Calu3 (cell line): ENCODE measurements at places on chromosomes 4 and X.
A peak's percentile ranks its signal among the peaks of the same experiment; 100 is the strongest.

DNA sequence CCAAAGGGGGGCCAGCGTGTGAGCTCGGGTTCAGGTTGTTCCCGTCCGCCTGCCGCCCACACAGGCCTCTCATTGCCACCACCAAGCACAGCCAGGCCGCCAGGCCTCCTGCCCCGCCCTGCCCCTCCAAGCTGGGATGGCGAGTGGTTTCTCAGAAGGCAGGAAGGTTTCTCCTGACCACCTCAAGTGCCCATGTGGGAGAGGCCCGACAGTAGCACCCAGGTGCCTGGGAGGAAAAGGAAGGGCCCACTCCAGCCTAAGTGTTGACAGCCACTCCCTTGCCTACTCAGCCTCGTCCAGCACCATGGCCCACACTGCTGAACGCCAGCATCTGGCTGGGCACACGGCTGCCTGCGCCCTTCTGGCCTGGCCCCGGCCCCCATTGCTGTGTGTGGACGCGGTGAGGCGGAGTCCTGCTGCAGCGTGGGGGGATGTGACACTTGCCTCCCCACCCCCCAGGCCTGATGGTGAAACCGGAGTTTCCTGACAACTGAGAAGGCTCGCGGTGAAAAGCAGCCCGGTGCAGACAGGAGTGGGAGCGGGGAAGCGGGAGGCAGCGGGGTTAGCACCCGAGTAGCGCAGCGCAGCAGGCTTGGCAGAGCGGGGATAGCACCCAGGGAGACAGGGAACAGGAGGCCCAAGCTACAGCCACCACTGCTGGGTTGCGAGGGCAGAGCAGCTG lies 19.2 kb downstream of the FLNA start:
- no peak for DNase-seq

DNA sequence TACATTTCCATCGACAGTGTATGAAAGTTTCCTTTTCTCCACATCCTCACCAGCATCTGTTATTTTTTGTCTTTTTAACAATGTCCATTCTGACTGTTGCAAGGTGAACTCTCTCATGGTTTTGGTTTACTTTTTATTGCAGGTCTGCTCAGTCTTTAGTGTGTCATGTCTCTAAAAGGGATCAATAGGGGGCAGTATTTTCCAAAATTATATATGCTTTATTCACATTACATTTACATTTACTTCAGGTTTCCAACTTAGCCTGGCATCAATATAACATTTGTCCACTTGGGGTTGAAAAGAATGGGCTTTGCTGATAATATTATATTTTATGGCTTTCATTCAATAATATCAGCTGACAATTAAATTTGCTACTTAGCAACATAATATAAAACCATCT lies 265.0 kb upstream of the SLITRK2 start:
- DNase-seq: no peak

GRCh38 chr4:88240297-88240714 lies 44.1 kb downstream of the PPM1K start:
- DNase-seq: no peak

GRCh38 chrX:30613721-30614120 lies 36.2 kb upstream of the TASL start:
- DNase-seq: no peak

DNA sequence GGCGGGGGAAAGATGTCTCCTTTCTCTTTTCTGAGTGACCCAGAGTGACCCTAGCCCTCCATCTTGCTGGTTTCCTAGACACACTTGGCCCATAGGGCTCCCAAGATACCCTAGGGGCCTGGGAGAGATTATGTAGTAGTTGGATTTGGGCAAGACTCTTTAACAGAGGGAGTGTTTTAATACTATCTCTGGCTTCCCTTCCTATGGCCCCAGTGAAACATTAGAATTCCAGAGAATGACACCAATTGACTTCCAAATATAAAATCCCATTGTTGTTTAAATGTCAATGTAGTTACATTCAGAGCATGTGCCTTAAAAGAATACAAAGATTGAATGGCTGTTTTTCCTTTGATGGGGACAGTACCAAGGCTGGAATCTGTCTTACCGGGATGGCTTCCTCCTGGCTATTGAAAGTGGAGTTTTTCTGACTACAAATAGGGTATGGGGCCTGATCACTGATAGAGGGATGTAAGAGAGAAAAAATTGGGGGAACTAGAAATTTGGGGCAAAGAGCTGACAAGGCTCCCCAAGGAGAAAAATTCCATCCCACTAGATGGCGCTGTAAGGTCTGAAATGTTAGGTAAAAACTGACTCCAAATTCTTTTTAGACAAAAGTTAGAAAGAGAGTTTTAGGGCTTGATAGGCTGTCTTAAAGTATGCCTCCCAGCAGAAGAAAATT lies 10.7 kb downstream of the TENT5D start:
- no peak for DNase-seq

DNA sequence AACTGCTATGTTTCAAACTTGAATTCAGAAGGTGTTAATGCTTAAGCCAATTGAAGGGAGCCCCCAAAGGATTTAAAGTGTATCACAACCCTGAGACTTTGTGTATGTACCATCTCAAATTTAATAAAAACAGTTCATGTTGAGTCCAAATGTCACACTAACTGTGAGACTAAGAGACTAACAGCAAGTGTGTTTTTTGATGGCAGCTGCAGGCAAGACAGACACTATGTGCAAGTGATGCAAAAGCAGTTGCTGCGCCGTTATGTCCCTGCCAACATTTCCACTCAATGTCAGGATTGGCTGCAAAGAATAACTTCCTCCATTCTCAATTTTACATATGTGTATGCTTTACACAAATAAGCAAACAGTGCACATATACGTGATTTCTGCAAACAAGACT lies 594.6 kb downstream of the IL15 start:
- DNase-seq: no peak

DNA sequence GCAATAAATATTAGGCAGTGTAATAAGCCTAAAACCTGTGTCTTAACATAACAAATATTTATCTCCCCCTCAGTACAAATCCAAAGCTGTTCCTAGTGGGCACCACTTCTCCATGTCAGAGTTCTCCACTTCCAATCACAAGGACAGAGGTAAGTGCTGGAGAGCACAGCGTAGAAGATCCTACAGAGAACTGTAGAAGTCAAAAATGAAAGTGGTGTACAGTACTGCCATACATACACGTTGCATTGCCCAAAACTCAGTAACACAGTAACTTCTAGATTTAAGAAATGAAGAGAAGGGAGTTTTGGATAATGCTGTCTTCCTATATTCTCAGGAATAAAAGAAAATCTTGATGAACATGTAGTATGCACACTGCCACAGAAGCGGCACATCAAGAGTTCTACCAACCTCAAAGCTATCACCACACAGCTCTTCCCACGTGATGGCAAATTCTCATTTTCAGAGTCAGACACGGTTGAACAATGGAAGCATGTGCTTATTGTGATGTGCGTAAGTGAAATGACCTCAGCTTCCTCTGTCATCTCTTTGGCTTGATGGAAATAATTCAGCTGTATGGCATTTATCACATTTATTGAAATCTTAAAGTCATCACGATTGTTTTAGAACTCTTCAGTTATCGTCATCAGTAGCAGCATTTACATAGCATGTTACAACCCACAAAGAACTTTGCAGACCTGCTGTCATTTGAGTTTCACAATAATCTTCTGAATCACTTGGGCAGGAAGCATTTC lies 27.1 kb upstream of the SPANXN4 start:
- no peak for DNase-seq

DNA sequence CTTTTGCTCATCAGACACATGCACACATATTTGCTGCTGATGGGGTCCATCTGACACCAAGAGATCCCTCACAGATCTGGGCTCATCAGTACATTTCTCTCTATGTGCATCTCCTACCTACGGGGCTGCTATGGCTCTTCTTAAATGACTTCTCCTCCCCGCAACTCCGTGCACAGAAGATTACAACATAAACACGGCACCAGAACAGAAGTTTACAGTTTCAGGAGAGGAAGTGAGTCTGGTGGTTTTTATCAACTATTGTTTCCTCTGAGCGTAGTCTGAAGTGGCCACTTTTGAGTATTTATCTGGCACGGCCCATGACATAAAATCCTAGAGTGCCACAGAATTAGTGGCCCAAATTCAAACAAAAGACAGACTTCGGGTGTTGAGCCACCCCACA lies 263.8 kb downstream of the PRDM5 start:
- no peak for DNase-seq

- no peak for DNase-seq
Measured at GRCh38 chr4:75878246-75878756, 24.0 kb downstream of the PPEF2 start.

DNA sequence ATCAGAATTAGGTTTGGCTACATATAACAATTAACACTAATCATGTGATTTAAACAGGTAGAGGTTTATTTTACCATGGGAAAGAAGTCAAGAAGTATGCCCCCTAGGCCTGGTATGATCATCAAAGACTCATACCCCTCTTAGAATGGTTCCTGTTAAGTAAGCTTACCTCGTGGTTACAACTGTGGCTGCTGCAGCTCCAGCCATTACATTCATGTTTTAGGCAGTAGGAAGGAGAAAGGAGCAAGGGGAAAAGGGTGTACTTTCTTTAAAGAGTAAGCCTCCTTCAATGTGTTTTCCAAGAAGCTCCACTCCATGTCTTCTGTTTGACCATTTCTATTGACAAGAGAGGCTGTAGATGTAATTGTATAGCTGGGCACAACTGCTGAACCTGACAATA lies 94.9 kb upstream of the GATB start:
- DNase-seq: no peak

GRCh38 chr4:186727169-186727976 lies 3.7 kb upstream of the FAT1 start:
- DNase-seq: no peak

- no peak for DNase-seq
Measured at GRCh38 chrX:42241421-42241820, 318.1 kb upstream of the CASK start.

- DNase-seq: no peak
Measured at GRCh38 chr4:3724319-3725231, 41.6 kb upstream of the ADRA2C start.

GRCh38 chr4:2252530-2253091 lies 9.3 kb downstream of the MXD4 start:
- no peak for DNase-seq

- no peak for DNase-seq
Measured at GRCh38 chr4:8560265-8561047, 19.7 kb upstream of the GPR78 start.

GRCh38 chrX:82692991-82693390 lies 815.1 kb upstream of the POU3F4 start:
- DNase-seq: no peak

DNA sequence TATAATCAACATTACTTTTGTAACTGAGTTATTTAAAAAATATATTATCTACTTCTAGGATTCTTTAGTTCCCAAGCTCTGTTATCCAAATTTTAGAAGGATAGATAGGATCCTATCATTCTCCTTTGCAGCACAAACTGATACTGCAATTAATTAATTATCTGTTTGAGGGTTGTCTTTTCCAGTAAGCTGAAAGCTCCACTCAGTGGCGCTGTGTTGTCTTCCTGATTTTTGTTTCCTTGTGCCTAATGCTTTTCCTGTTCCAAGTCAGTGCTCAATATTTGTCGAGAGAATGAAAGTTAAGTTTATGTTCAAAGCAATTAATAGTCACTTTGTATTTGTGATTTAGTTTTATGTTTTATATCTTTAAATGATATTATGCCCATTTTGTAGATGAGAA lies 107.4 kb upstream of the ANK2 start:
- no peak for DNase-seq

DNA sequence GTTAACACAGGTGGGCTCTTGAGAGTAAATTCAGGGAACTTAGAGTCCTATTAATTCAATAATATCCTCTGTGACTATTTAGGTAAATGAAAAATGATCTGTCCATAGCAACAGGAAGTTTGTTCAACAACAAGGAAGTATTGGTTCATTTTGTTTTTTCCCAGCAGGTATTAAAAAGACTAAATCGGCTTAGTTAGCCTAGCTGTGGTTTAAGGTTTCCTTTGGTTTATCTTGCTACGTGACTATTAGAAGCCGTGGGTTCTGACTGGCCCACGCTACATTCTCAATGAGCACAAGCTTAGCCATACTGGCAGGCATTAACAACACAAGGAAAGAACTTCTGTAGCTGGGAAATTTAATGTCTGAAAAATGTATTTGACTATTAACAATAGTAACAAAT lies 168.8 kb upstream of the HS3ST1 start:
- DNase-seq: peak; percentile 26

- DNase-seq: no peak
Measured at GRCh38 chr4:133149932-133150471, 908 bp downstream of the PCDH10 start.

GRCh38 chr4:23768541-23768940 lies 121.3 kb downstream of the PPARGC1A start:
- DNase-seq: no peak

- no peak for DNase-seq
Measured at GRCh38 chr4:100936661-100937375, 410.5 kb downstream of the PPP3CA start.

GRCh38 chrX:152343306-152343705 lies 107.8 kb downstream of the GABRA3 start:
- DNase-seq: no peak

DNA sequence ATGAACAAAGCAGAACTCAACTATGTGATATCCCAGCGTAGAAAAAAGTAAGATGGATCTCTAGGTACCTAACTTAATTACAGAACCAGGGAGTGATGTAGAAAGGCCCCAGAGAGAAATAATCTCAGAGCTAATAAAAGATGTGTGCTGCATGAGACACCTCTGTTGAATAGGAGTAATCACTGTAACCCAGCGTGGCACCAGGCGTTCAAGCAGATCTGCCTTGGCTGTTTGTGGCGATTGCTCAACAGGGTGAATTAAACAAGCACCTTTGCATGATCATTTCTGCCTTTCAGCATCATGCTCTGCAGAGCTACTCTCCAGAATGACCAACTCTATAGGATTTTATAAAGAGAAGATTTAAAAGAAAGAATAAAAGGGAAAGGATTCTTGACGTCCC lies 81.7 kb upstream of the KCNIP4 start:
- DNase-seq: no peak

DNA sequence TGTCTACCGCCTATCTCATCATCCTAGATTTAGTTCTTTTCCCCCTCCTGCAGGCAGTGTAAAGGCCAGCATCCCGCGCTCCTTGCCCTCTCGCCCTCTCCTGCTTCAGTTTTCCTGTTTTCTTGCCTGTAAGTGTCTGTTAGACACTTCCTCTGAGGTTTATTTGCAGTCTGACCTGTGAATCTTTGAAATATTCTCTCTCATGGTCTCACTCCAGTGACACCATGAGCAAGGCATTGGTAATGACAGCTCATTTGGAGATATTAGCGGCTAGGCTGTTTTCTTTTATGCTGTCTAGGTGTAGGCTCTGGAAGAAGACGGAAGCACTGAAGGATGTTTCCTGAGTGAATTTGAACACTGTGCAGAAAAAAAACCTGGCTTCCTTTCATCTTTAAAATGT lies 179.6 kb downstream of the KDR start:
- no peak for DNase-seq

DNA sequence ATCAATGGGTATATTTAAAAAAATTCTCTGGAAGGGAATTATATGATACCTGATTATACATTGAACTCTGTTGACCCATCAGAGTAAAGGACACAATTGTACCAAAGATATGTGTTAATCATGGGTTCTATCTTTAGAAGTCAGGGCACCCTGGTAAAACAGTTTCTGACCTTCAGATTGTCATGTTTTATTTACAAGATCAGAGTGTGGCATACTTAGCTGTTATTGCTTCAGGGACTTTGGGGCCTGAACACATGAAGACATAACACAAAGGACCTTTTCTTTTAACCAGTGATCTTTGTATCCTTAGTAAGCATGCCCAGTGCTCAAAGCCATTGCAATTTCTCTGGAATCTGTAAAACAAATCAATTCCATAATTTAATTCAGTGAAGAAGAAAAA lies 204.8 kb upstream of the RPS6KA3 start:
- no peak for DNase-seq
